NCI-H1417 (cell line): ENCODE measurements at places on chromosomes 2 and 18.

- no peak for DNase-seq
Observed at GRCh38 chr18:79508565-79509535, 113.1 kb downstream of the NFATC1 start.

DNA sequence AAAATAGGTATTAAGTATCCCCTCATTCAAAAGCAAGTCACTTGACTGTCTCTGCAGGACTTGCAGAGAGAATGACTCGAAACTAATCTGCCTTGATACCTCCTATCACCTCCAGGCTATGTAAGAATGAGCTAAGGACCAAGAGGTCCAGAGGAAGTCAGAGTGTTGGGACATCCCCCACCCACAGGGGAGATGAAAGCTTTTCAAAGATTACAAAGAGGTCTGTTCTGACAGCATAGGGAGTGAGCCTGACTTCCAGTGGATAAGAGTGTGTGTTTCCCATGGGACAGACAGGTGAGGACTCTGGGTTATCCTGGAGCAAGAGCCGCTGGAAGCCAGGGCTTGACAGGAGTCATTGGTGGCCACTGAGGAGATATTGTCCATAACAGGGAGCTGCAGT, 85.0 kb upstream of the TACR1 start:
- DNase-seq, result no peak

- peak; percentile 18 for DNase-seq
Observed at GRCh38 chr2:109216332-109216731, 87.3 kb downstream of the SH3RF3 start.

- DNase-seq, result no peak
Observed at GRCh38 chr2:39568561-39569006, 97.1 kb upstream of the TMEM178A start.

DNA sequence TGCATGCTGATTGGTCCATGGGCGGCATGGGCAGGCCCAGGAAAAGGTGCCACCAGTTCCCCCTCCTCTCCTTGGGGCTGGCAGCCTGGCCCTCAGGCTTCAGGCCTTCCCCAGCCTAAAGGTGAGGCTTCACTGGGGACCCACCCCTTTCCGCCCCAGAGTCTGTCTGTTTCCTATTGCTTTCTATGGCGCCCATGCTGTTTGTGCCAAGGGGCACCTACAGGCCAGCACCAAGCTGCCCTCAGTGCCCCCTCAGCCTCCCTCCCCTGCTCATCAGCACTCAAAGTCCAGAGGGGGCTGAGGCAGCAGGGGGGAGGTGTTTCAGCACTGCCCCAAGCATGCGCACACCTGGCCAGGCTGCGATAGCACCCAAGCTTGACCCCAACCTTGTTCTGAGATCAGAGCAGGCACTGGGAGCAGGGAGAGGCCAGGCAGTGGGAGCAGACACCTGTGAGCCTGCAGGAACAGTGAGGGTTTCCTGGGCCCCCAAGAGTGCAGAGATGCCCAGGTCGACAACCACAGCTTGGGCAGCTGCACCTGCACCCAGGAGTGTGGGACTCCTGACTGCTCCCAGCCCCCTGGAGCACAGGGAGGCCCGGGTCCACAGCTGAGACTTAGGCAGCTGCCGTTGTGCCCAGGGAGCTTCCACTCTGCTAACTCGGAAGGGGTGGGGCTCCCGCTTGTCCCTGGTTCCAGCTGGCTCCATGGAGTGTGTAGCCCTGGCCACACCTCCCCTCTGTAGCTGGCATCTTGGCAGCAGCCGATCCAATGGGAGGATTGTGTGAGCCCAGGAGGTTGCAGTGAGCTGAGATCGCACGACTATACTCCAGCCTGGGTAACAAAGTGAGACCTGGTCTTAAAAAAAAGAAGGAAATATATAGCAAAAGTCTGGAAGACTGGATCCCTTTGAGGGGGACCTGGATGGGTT, 69.1 kb downstream of the NCAPH start:
- DNase-seq, result peak; percentile 85

DNA sequence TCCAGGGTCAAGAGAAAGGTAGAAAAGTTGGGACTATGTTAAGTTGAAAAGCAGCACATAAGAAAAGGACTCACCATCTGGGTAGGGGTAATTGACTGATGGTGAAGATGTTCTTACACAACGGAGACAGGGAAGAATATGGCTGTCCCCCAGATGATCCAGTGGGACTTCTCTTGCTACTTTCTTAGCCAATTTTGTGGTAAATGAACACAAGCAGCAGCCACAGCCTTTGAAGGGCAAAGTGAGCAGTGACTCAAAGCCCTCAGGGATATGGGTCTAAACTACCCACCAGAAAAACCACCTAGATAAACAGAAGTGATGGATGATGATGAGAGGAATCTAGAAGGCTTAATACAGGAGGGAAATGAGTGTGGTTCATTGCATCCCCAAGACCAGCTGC, 65.8 kb upstream of the SLC9A2 start:
- no peak for DNase-seq

GRCh38 chr2:185643434-185643833, 95.2 kb upstream of the FSIP2 start:
- no peak for DNase-seq

DNA sequence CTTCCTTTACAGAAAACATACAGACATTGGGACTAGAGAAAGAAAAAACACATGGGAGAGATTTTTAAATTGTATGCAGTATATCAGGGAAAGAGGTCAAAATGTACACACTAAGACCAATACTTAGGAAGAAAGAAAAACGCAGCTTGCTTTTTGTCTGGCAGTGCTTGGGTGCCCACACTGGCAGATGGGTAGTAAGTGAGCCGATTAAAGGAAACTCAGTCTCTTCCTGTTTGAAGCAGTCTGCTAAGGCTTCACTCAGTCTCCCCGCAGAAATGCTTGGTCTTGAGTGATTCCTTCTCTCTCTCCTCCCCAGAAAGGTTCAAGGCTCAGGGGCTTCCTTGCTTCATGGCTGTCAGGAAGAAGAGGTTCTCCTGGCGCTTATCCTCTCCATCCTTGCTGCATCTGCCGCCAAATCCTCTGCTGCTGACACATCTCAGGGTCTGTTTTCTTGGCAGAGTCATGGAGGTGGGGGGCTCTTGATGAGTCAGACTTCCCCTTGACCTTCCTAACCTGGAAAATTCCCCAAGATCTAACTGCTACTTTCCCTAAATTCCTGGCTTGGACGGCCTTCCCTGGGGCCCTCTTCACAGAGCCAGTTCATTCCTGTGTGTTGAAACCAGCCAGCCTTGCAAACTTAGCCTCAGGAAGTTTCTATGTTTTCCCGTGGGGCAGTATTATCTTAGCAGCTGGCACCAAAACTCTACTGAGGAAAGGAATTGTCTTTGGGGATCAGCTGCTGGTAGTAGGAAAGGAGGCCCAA, 10.5 kb upstream of the TMSB10 start:
- no peak for DNase-seq

DNA sequence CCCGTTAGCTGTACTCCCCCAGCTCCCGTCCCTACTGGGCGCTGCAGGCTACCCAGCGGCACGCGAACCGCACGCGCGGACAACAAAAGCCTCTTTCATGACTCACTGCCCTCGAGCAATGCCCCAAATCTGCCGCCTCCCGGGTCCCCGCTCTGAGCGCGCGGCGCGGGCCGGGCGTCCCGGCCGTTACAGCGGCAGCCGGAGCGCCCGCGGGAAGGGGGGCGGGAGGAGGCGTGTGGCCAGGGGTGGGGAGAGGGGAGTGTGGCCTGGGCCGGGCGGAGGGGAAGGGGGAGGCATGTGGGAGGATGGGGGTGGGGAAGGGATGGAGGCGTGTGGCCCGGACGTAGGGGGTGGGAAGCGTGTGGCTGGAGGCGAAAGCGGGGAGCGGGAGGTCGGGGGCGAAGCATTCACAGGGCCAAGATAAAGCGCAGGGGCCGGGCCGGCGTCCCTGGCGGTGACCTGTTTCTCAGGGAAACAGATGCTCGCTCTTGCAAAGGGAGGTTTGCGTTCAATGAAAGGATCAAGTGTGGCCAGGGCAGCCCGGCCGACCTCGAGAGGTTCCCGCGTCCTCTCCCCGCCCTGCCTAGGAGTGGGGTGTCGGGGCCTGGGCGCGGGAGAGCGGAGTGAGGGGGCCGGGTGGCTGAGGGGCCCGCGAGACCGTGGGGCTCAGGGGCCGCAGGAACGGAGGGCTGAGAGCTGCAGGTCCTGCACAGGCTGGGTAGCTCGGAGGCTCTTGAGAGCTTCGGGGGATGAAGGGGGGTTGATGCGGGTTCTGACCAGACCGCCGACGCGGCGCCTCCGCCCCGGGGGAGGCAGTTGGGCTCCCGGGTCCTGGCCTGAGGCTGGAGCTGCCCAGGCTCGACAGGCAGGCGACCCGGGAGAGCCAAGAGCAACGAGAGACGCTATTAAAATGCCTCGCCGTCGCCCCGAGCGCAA, 3.5 kb upstream of the NEUROD1 start:
- peak; percentile 63 for DNase-seq

GRCh38 chr2:161177969-161178368, 17.7 kb downstream of the TANK start:
- DNase-seq, result no peak

- DNase-seq, result no peak
Observed at GRCh38 chr2:6342273-6342920, 523.3 kb downstream of the CMPK2 start.

GRCh38 chr18:36017232-36017631, 44.8 kb downstream of the RMP24 start:
- DNase-seq, result no peak

- no peak for DNase-seq
Observed at GRCh38 chr2:100940766-100941645, 61.1 kb upstream of the RPL31 start.
